ENCODE measurements at places on chromosomes 6 and 20.

DNA sequence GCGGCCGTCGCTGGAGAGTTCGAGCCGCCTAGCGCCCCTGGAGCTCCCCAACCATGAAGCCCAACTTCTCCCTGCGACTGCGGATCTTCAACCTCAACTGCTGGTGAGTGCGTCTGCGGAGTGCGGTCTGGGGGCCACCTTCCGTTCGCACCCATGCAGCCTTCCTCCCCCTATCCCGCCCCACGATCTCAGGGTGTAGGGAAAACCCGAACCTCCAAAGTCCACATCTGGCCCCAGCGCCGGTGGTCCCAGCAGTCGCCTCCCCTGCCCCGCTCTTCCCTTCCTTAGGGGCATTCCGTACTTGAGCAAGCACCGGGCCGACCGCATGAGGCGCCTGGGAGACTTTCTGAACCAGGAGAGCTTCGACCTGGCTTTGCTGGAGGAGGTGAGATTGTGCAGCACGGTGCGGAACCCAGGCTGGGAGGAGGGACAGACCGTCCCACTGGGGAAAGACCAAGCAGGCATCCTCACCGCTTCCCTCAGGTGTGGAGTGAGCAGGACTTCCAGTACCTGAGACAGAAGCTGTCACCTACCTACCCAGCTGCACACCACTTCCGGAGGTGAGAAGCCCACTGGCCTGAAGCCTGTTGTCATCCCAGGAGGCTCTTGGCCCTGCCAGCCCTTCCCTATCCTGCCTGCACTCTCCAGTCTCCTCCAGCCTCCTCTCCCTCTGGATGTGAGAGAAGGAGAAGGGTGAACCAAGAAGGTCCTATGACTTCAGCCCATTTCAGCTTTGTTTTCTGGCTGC is 719 bp downstream of the SMPD2 start:
- DNase-seq: no peak

DNA sequence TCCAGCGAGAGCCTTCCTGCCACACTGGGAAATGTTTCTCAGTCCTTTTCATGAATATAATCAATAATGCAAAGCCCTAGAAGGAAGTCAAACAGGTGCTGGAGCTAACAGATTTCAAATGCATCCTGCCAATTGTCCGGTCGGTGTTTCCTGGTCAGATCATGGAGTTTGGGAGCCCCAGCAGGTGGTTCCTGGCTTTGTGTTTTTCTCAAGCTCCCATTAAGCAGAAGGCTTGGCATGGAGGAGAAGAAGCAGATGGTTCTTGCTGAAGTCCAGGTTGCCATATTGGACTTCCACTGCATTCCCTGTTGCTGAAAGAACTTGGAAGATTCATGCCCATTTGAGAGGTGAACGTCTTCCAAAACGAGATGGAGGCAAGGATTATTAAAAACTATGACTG is 68.6 kb downstream of the GFOD1 start:
- no peak for DNase-seq

DNA sequence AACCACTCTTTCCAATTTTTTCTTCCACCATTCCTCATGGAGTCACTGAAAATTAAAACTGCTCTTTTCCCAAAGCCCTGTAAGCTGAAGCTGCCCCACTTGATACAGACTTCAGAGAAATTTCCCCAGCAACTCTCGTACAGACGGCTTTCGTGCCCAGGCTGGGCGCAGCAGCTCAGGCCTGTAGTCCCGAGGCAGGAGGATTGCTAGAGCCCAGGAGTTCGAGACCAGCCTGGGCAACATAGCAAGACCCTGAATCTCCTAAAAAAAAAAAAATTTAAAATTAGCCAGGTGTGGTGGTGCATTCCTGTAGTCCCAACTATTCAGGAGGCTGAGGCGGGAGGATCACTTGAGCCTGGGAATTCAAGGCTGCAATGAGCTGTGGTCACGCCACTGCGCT is 6.6 kb downstream of the PPDPF start:
- DNase-seq: no peak

DNA sequence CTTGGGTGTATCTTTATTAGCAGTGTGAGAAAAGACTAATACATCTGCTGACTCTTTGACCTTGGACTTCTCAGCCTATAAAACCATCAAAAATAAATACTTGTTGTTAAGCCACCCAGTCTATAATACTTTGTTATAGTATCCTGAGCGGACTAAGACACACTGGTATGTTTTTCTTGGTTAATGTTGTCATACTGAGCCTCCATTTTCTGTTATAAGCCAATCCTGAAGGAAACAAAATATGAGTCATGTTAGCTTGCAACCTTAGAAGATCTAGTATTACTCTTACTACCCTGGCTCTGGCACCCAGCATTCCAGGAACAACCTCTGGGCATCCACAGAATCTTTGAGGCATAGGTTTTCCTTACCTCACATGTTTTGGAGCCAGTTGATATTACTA is 307.2 kb downstream of the FRK start:
- no peak for DNase-seq

DNA sequence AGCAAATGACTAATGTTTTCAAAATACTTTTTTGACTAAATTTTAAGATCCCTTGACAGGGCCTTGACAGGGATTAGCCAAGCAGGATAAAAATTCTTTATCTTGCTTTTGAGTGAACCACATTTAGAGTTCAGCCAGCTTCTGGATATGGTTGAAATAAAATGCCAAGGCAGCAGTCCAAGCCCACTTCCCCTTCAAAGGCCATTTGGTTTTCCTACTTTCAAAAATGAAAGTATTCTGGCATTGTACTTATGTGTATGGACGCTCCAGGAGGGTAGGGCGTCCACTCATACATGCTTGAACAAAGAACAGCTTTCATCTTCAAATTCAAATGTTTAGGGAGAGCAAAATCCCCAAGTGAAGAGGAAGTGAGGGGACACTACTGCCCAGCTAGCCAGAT is 82.3 kb upstream of the BCLAF1 start:
- DNase-seq: no peak

DNA sequence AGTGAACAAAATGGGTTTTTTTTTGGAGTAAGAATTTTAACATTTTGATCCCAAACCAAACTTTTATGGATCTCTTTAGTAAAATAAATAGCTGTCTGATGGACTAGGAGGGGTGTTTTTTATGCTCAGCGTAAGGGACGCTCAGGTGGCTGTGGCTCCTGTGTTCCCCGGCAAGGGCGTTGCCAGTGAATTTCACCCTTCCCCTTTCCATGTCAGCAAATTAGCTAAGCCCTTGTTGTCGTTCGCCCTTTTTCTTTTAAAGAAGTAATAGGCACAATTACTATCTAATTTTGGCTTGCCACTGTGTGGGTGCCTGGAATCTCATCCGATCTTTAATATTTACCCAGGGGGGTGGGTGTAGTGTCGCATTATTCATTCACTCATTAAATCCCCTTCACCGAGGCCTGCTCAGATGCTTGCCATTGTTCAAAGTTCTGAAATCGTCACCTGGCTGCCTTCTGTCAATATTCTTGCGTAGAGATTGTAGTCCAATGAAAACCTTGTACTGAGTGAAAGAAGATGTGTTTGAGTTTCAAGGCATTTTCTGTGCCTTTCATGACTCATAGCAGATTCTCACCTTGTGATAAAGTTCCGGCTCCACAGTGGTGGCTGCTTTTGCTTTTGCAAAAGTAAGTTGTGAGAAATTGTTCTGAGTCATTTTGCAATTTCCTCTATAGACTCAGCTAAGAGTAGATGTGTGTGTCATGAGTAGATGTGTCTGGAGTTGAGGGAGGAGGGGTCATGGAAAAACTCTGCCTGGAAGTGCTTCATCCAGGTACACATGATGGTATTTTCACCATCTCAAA is 40.0 kb upstream of the CLDN20 start:
- peak; percentile 21 for DNase-seq

- DNase-seq: no peak
These were observed 222.7 kb downstream of the EYA2 start for GRCh38 chr20:47117371-47117770.

DNA sequence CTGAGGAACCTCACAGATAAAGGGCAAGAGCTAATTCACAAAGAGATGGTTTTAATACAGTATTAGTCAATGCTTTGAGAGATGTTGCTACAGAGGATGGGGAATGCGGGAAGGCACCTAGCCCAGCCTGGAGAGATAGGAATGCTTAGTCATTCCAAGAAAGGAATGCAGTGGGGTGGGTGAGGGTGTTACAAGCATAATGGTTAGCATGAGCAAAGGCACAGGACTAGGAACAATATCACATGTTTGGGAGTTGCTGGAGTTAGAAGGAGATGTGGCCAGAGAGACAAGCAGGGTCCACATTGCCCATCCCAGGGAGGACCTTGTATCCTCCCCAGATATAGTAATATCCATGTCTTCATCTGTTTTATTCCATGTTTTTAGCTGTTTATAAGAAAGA is 107.0 kb upstream of the OGFRL1 start:
- no peak for DNase-seq

DNA sequence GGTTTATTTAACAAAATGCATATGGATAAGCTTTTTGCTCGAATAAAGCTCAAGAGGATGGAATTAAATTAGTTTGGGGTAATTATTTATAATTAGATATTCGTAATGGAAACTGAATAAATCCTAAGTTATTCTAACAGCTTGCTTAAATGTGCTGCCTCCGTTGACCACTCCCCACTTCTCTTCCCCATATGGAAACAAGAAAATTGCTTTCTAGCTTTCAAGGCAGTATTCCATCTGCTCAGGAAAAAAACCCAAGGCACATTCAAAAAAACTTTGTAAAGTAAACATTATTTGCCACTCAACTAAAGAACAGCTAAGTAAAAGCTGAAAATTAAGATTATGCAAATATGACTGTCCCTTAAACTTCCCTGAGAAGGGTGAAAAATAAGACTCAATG is 369.2 kb downstream of the HAO1 start:
- DNase-seq: no peak

All from nucleus accumbens (tissue), 56 donors.